Peyer's patch (tissue), 4 donors: ENCODE measurements at places on chromosomes 7 and 10. TPM values are rescaled to one million over a fixed set of nuclear protein-coding genes. Genes with fewer than 3 reads are reported as not detected.
A peak's percentile ranks its signal among the peaks of the same experiment; 100 is the strongest.

Gene CROT
- 69.5 TPM for total RNA-seq

- no peak for DNase-seq
These were observed 47.6 kb downstream of the TWIST1 start for GRCh38 chr7:19069842-19070241.

DNA sequence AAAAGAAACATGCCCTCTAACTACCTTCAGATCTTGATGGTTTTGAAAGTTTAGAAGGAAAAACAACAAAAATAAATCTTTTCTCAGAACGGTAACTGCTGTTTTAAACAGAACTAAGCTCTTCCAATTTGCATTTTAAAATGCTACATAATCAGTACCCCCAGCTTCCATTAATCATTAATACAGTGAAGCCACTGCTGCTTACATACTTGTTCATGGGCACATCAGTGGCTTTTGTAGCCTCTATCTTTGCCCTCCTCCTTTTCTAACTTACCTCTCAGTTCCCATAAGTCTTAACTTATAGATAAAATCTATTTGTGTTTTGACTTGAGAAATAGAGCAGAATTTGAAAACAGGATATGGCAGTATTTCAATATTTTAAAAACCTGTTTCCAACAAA, 109.1 kb downstream of the POLL start:
- DNase-seq, result no peak

- no peak for DNase-seq
These were observed 226.8 kb downstream of the SKIDA1 start for GRCh38 chr10:21298701-21299100.

GRCh38 chr7:10034843-10035556, 938.7 kb upstream of the PHF14 start:
- no peak for DNase-seq

Gene MOGAT3
- total RNA-seq, result 195 TPM

Gene SFRP5
- total RNA-seq, result not detected

DNA sequence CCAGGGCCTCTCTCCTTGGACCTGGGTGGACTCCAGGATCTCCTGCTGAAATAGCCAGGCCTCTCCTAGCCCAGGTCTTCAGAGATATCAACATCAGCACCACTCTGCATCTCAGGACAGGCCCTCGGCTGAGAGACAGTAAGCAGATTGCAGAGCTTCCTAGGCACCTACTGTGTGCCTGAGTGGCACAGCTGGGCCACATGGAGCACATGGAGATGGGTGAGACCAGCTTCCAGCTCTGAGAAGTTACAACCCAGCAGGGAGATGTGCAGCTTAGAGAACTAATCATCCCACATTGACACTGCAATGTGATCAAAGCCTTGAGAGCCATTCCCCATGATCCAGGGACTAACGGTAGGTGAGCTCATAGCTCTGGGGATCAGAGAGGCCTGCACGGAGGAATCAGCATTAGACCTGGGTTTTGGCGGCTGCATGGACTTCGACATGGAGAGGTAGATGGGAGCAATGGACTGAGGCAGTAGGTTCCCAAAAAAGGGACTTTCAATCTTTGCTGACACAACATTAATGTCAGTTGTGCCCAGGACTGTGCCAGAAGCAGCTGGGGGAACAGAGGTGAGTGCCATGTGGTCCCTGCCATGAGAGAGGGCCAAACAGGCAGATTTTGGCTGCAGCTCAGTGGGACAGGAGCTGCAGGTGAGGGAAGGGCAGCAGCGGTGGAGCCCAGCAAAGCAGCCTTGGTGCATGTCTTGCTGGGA, 76.0 kb upstream of the LEP start:
- DNase-seq, result no peak

Gene TUBB8
- total RNA-seq, result not detected

Gene CLDN3
- 868 TPM for total RNA-seq

GRCh38 chr7:49638166-49638565, 135.3 kb upstream of the VWC2 start:
- DNase-seq, result no peak

- DNase-seq, result peak; percentile 96
These were observed 8.0 kb upstream of the HSPB1 start for GRCh38 chr7:76294344-76295024.

Gene PTF1A
- total RNA-seq, result not detected

- DNase-seq, result peak; percentile 28
These were observed 57.9 kb upstream of the INPP5A start for GRCh38 chr10:132479603-132480221.

Gene GRM3
- not detected for total RNA-seq

DNA sequence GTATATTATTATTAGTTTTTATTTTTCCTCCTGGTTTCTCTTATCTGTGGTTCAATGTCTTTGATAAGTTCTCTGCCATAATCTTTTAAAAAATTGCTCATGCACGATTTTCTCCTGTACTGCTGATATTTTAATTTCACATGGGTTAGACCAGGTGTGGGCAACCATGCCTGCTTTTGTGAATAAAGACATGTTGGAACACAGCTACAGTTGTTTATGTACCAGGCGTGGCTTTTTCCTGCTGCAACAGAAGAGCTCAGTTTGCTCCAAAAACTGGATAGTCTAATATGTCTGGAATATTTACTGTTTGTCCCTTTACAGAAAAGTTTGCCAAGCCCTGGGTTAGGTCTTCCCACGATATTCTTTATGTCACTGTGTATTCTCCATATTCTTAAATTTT, 105.2 kb downstream of the VWC2 start:
- DNase-seq, result no peak

- DNase-seq, result no peak
These were observed 71.8 kb downstream of the ZNF438 start for GRCh38 chr10:30959836-30960210.

Gene SPDYE3
- not detected for total RNA-seq

GRCh38 chr10:127215866-127216265, 19.5 kb upstream of the INSYN2A start:
- no peak for DNase-seq

GRCh38 chr7:94792241-94792640, 115.2 kb upstream of the PPP1R9A start:
- DNase-seq, result no peak

Gene TBRG4
- total RNA-seq, result 117 TPM

GRCh38 chr10:20743942-20744341, 153.2 kb downstream of the NEBL start:
- DNase-seq, result no peak

DNA sequence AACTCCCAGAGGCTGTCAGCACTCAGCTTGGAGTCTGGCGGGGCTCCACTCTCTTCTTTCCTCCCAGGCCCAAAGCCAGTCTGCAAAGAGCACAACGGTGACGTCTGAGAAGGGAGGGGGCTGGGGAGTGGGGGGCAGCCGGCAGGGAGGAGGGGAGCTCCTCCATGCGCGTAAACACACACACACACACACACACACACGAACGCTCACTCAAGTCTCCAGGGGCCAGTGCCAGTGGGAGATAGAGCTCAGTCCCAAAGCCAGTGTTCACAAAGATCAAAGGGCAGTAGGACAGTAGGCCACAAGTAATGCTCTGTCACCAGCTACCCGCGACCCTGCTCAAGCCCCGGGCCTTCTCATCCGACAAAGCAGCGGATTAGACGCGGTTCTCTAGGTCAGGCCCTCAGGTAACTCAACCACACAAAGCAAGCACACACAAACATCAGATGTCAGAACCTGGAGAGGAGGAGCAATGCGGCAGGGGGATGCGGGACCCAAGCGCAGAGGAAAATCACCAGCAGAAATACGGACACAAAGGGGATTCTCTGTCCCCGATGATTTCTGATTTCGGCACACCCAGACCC, 19.9 kb downstream of the TCAF1 start:
- no peak for DNase-seq

Gene FAM53B
- 74.3 TPM for total RNA-seq

DNA sequence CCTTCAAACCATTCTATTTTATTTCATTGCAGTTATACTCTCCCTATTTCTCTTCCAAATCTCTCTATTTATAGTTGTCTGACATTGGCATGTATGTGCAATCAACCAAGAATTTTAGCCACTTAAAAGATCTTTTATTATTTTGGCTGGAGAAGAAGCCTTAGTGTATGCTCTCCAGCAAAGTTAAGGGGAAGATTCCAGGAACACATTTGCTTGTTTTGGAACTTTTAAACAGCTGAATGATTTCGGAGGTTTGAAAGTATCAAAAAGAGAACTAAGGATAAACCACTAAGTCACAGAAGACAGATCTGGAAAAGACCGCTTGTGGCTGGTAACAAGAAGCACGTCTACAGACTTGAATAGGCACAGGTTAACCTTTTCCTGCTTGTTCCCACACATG, 182.2 kb upstream of the FZD1 start:
- no peak for DNase-seq

DNA sequence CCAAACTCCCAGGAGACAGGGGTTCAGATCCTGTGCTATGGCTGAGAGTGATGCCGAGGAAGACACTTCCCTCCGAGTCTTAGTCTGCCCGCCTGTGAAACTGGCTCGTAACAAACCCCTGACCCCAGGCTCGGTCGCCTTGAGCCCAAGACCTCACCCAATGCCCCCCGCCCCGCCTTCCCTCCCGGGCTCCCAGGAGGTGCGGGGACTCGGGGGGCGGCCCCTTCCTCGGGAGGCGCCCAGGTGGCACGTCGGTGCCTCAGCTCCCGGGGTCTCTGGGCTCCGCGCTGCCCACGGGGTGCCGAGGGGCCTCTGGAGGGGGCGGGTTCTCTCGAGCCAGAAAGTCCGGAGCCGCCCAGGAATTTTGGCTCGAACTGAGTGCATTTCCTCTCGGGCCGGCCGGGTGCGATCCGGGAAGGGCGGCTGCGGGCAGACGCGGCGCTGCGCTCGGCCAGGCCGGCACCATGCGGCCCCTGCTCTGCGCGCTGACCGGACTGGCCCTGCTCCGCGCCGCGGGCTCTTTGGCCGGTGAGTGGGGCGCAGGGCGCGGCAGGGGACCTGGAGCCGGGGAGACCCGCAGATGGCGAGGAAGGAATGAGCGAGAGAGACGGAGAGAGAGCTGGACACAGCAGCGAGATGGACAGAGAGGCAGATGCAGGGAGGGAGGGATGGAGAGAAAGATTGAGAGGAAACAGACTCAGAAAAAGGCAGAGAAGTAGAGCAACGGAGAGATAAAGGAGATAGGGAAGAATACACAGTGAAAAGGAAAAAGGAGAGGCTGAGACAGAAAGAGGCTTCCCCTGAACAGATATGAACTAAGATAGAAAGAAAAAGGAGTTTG, at the start of gene PLAC9:
TSS of gene PLAC9 (plus strand) at position 432 of the 841 bp plus-strand sequence. CDS start at position 465, 33 bp downstream.
- no peak for DNase-seq

DNA sequence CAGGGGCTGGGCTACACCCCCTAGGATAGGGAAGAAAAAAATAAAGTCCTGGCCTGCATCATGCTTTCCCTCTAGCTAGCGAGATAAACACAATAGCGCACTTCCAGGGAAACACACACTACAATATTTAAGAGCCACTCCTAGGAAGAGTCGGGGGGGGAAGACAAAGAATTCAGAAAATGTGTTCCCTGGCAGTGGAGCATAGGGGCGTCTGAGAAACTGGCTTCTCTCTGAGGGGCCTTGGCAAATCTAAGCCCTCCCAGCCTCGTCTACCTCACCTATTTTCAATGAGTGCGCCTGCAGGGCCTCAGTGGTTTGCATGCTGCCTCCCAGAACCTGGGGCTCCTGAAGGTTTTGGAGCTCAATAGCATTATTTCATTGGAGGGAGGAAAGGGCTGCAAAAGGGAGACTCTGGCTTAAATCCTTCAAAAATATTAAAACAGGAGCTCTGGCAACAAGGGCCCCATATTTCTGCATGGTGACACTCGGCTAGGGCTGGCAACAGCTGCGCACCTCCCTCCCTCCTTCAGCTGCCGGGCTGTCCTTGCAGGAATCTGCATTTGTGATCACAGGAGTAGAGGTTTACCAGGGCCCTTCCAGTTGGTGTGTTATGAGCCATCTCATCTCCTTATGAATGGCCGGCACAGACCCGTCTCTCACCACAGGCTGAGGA, 10.8 kb downstream of the ANXA11 start:
- DNase-seq, result no peak

DNA sequence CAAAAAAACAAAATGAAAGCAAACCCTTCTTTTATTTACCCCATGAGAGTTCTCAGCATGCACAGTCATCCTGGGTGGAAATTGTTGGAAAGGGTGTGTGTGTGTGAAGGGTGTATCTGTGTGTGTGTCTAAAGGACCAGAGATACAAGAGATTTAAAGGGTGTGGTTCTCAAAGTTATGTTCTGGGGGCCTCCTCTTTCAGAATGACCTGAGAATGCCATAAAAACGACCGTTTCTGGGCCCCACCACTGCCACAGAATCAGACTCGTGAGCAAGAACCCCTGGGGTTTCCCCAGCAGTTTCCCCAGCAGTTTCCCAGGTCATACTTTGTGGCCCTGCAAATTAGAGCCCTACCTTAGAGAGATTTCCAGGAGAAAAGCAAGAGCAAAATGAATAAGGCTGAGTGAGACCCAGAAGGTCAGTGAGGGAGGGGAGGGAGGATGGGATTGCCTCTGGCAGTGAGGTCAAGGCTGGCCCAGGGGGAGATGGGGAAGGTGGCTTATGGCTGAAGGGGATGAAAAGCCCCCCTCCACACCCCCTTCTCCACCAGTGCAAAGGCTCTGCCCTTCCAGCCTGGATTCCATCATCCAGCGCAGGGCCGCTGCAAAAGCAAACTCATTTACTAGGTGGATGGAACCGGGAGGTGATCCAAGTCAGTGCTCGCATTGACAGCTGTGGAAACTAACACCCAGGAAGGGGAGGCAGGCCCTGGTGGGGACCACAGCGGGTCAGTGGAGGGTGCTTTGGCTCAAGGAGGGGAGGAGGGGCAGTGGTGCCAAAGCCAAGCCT, 10.2 kb downstream of the PYROXD2 start:
- DNase-seq, result no peak

Gene ZWINT
- 6.2 TPM for total RNA-seq

- DNase-seq, result no peak
These were observed 338.1 kb downstream of the DNAJB6 start for GRCh38 chr7:157674715-157675426.

Gene CLDN4
- 438 TPM for total RNA-seq

Gene ATOH7
- not detected for total RNA-seq

- no peak for DNase-seq
These were observed 99.7 kb downstream of the TNS3 start for GRCh38 chr7:47482013-47482875.

- no peak for DNase-seq
These were observed 1005.5 kb downstream of the KCNMA1 start for GRCh38 chr10:76631884-76632766.

DNA sequence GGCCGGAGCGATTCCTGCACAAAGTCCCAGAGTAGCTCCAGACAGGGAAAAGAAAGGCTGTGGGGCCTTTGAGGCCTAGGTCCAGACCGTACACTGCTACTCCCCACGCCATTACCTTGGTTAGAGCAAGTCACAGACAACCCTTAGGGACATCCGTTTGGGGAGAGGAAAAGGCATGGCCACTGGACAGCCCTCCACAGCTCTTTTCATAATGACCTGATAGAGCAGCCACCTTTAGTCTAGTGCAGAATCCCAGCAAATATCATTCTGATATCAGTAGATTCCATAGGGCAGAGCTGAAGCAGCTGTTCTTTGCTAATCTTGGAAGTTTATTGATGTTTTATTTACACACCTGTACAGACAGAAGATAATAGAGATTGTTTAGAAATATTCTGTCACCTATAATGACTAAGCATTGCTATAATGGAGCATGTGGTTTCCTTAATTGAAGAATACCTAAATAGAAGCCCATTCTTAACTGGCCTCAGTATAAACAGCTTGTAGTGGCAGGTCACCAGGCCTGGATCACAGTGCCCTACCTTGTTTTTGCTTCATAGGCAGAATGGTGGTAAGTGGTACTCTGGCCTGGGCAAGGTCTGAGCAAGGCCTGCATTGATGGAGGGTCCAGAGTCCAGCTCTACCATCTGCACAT, 27.9 kb downstream of the OGDH start:
- DNase-seq, result peak; percentile 85
